ENCODE measurements at places on chromosomes 3 and 15.
A peak's percentile ranks its signal among the peaks of the same experiment; 100 is the strongest.

DNA sequence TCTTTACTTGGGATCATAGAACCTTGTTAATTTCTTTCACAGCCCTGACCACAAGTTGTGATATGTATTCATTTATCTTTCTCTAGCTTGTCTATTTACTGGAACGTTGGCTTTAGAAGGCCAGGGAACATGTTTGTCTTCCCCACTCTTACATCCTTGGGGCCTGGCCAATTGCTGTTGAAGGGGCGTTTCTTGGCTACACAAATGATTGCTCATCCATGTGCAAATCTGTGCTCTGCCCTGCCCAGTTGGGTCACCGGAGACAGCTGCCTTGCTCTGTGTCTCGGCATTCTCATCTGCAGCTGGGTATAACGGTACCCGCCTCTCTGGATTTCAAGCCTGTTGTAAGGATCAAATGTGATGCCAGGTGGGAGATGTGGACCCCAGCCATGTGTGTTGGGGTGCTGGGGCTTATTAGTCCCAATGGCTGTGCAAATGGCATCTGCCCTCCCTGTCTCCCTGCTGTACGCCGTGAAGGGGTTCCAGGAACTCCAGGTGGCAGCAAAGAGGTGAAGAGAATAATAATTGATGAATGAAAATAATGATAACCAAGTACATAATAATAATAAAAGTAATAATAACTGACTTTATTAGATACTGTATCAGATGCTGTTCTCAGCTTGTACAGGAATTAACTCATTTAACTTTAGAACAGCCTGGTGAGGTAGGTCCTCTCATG, 24.0 kb upstream of the TLE3 start:
- DNase-seq, result no peak

- DNase-seq, result no peak
Observed at GRCh38 chr3:66949898-66950297, 48.2 kb upstream of the KBTBD8 start.

GRCh38 chr3:173429076-173429475, 31.5 kb downstream of the NLGN1 start:
- DNase-seq, result no peak

DNA sequence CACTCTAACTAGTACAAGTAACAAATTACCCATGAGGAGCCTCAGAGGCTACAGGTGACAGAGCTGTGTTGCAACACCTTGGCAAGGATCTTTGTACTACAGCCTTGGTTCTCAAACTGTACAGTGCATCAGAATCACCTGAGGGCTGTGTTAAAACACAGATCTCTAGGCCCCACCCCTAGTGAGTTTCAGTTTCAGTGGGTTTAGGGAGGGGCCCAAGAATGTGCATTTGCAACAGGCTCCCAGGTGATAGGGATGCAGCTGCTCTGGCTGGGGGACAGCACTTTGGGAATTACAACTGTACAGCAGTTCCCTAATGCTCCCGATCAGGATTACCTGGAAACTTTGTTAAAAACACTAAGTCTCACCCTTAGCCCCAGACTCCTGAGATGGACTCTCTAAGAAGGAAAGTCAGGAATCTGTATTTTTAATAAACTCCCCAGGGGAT, 66.1 kb upstream of the NR2F2 start:
- DNase-seq, result no peak

GRCh38 chr3:27666708-27667107, 55.4 kb downstream of the EOMES start:
- DNase-seq, result peak; percentile 90

DNA sequence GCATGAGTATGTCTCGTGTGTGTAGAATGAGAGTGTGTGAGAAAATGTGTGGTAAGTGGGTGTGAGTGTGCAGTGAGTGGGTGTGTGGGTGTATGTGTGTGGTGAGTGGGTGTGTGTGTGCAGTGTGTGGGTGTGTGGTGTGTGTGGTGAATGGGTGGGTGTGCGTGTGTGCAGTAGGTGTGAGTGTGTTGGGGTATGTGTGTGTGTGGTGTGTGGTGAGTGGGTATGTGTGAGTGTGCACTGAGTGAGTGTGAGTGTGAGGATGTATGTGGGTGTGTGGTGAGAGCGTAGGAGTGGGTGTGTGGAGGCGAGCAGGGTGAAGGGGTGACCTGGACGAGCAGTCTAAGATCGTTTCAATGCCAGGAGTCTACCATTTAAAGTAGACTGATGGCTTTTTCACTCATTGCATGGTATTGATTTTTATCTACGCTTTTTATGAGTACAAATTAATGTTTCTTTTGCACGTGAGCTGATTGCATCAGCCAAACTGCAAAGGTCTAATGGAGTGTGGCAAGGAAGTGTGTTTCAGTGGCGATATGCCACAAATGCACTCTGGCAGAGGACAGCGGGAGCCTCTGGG, 1.6 kb upstream of the CPN2 start:
- no peak for DNase-seq

- DNase-seq, result no peak
Observed at GRCh38 chr3:148796799-148797198, 30.8 kb upstream of the CPB1 start.

DNA sequence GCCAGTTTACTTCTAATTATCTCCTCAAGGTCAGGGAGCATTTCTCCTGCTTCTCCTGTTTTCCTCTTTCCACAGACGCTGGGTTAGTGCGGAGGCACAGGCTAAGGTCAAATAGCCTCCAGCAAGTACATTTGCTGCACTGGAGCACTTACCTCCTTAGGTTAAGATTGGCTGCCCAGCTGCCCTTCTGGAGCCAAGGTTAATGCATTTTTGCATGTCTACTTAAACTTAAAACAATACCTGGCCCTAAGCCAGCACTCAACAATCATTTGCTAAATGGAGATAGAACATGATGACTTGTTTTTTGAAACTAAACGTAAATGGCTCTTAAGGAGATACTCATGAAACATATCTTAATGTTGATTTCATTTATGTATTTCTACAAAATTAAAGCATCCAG, 83.5 kb downstream of the SSR3 start:
- DNase-seq, result no peak

GRCh38 chr3:20537234-20537633, 351.2 kb upstream of the SGO1 start:
- DNase-seq, result peak; percentile 26

GRCh38 chr3:128276146-128276435, 122.8 kb downstream of the EEFSEC start:
- DNase-seq, result peak; percentile 28

DNA sequence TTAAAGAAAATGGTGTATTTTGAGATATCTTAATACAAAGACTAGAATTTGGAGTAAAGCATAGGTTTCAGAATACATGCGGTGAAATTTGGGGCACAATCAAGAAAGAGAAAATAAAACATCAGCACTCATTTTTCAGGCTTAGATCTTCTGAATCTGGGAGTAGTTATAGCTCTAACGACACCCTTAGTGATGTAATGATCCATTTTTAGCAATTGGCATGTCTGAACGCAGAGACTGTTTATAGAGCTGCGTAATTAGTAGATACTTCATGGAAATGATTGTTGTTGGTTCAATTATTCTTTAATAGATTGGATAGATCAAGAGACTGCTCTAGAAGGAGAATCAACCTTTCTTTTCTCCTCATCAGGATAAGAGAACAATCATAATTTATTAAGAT, 47.5 kb upstream of the SNRK start:
- no peak for DNase-seq

DNA sequence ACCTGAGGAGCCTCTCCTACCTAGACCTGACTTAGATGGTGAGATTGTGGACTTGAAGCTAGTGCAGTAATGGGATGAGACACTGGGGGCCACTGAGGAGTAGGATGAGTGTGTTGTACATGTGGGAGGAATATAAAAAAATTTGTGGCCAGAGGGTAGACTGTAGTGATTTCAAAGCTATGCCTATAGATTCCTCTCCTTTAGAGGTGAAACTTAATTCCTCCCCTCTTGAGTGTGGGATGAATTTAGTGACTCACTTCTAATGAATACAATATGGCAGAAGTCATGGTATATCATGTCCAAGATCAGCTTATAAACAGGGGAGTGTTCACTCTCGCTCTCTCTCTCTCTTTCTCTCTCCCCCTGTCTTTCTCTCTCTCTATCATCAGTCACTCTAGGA, 6.7 kb downstream of the ZNF860 start:
- DNase-seq, result no peak

DNA sequence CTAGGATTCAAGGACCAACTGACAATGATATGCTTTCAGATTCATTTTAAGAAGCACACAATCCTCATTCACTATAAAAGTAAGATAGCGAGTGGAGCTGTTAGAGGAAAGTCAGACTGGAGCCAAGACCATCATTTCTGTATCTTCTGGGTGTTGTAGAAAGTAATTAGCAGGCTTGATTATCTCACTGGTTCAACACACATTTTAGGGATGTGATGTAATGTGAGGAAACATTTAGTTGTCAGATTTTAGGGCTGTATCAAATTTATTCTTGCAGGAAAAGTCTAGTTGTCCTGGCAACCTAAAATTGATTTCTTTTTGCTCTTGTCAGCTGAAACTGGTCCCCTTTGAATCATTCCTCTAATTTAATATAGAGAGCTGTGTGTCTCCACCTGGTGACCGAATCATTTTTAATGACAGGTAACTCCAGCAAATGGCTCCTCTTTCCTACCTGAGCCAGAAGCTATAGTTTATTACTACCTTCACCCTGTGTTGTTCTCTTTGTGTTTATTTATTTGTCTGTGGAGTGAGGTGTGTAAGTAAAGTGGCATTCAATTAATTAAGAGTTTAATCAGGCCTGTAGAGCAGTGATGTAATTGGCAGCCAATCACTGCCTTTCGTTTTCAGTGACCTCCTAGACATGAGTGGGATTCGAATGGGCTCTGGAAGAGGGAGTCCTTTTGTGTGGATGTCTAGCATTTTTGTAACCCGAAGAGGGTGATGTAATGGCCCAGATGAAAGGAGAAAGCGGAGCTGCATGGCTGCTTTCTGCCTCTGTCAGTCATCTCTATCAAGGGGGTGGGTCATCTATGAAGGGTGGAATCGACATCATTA, 125.8 kb downstream of the LPP start:
- DNase-seq, result peak; percentile 64

DNA sequence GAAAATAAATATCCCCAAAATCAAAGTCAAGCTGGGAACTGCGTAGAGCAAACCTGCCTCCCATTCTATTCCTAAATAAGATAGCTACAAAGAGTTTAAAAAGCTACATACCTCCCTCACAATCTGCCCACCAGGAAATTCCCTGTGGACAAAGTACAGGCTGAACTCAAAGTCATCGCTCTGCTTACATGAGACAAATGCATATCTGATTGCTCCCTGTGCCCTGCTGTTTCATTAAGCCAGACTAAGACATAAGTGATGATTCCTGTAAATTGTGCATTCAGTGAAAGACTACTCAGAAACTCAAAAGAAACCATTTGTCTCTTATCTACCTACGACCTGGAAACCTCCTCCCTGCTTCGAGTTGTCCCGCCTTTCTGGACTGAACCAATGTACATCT, 28.5 kb upstream of the EIF4A2 start:
- no peak for DNase-seq

GRCh38 chr3:38018296-38019266, 10.9 kb downstream of the PLCD1 start:
- DNase-seq, result no peak

- peak; percentile 88 for DNase-seq
Observed at GRCh38 chr3:123286308-123287023, 84.7 kb downstream of the SEC22A start.

DNA sequence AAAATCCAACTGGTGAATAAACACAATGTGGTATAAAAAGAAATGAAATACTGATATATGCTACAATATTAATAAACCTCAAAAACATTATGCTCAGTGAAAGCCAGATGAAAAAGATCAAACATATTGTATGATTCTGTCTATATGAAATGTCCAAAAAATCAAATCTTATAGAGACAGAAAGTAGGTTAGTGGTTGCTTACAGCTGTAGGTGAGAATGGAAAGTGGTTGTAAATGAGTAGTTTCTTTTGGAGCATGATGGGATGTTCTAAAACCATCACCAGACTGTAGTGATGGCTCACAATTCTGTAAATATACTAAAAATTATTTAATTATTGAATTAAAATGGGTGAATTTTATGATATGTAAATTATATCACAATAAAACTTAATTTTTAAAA, 58.4 kb downstream of the SENP7 start:
- DNase-seq, result no peak

GRCh38 chr3:11288021-11288491, 15.9 kb downstream of the ATG7 start:
- no peak for DNase-seq

- DNase-seq, result no peak
Observed at GRCh38 chr15:83671603-83672002, 17.7 kb downstream of the ADAMTSL3 start.

DNA sequence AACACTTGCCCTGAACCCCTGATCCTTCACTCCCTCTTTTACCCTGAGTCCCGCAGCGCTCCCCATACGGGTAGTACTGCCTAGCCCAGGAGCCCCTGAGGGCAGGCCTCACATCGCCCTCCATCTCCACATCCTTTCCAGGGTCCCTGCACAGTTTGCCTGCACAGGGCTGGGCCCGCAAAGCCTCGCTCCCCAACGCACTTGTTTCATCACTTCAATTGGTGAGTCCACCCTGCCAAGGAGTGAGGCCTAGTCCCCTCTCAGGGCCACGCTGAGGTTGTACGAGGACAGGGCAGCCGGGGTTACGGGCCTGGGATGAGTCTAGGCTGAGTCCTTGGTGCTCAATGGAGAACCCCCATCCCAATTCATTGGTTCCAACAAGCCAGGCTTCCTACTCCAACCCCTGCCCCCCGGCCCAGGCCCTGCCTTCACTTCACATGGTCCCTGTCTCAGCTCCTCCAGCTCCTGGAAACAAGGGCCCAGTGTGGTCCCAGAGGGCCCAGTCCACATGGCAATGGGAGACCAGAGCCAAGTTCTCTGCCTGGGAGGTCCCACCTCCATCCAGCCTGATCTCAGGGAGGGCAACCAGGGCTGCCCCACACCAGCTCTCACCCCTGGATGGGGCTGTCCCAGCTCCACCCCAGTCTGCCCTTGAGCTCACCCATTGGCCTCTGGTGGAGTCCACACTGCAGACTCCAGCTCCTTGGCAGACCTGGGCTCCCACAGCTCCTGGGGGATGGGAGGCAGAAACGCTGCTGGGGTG, 12.4 kb upstream of the CLK3 start:
- no peak for DNase-seq

DNA sequence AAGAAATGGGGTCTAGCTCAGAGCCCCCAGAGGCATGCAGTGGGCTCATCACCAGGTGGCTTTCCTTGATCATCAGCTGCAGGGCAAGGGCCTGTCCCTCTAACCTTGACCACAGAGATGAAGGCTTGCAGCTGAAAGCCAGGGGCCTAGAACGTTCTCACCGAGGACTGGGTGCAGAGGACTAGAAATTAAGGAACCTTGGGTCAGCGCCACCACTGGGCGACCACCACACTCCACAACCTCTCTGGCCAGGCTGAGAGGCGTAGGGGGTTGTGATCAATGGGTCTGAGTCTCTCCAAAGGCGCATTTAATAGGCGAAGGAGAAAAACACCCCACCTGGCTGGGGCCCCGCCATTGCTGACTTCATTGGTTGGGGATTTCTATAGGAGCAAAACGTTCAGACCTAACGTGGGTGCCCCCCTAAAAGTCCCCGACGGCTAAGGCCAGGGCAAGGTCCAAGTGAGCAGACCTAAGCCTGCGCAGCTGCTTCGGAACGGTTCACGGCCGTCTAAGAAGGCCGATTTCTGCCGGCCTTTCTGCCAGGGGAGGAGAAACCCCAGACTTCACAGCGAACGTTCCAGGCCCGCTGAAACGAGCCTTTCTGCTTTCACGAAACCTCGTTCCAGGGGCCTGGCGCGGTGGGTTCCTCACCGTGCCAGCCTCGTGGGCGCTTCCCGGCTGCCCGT, 915 bp downstream of the BCL2L10 start:
- no peak for DNase-seq

GRCh38 chr3:171828902-171829770, 14.0 kb upstream of the TMEM212 start:
- no peak for DNase-seq

- DNase-seq, result no peak
Observed at GRCh38 chr3:149373235-149374125, 4.0 kb downstream of the TM4SF1 start.

- DNase-seq, result no peak
Observed at GRCh38 chr3:100868096-100868495, 125.1 kb downstream of the ABI3BP start.

Measured in mesendoderm (in vitro differentiated cells).